Activated CD4-positive, alpha-beta T cell treated with anti-CD3 and anti-CD28 coated beads, Interleukin-2, amount 10 ng/mL, durations not matched to agents 24 days and 14 days (primary cell): ENCODE measurements at places on chromosomes 3 and 15. TPM values are rescaled to one million over a fixed set of nuclear protein-coding genes. Genes with fewer than 3 reads are reported as not detected.

The AGTR1 gene
- not detected in 2 replicates for total RNA-seq

The ZNF662 gene
- 0.12 and 0.19 TPM in 2 replicates for total RNA-seq

The ARL6IP5 gene
- 118 and 122 TPM in 2 replicates for total RNA-seq

The CHST2 gene
- 6.1 and 6.4 TPM in 2 replicates for total RNA-seq

The CLASP2 gene
- 65.3 and 65.8 TPM in 2 replicates for total RNA-seq

The ALPK3 gene
- total RNA-seq = 0.09 and 0.21 TPM in 2 replicates

The HRG gene
- not detected in 2 replicates for total RNA-seq

The COL6A6 gene
- total RNA-seq = not detected in 2 replicates

The MUSTN1 gene
- 0.43 and 0.54 TPM in 2 replicates for total RNA-seq

The IFT57 gene
- 25.2 and 26.6 TPM in 2 replicates for total RNA-seq

The SOX2 gene
- total RNA-seq = not detected in 2 replicates

The PRRT3 gene
- total RNA-seq = 11.8 and 13.5 TPM in 2 replicates

The PRSS50 gene
- total RNA-seq = not detected in 2 replicates
